ENCODE measurements at places on chromosomes 4 and X.

DNA sequence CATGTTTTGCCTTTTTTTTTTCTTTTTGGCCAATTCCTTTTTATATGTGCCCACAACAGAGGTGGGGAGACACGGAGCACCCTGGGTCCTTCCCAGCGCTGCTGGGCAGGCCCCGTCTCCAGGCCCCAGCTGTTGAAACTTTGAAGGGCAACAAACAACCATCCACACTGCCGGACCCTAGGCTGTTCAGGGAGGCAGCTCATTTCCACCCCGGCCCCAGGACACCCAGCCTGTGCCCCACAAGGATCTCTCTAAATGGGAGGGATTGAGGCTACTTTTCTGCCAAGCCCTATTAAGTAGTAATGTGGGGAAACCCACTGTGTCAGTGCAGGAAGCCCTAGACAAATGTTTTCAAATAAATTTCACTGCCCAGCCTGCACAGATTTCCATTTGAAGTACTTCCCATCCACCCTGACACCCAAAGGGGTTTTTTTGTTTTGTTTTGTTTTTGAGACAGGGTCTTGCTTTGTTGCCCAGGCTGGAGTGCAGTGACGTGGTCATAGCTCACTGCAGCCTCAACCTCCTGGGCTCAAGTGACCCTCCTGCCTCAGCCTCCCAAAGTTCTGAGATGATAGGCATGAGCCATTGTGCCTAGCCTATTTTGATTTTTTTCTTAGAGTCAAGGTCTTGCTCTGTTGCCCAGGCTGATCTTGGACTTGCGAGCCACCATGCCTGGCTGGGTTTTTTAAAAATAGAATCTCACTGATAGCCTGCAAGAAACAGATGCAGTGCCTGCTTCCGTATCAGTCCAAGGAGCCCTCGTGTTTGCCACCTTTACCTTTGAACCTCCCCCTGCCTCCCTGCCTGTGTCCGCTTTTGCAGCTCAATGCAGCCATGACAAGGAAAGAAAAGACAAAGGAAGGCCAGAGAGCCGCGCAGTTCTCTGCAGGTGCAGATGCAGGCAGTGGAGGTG lies 13.4 kb upstream of the CLCN4 start:
- DNase-seq, result no peak

DNA sequence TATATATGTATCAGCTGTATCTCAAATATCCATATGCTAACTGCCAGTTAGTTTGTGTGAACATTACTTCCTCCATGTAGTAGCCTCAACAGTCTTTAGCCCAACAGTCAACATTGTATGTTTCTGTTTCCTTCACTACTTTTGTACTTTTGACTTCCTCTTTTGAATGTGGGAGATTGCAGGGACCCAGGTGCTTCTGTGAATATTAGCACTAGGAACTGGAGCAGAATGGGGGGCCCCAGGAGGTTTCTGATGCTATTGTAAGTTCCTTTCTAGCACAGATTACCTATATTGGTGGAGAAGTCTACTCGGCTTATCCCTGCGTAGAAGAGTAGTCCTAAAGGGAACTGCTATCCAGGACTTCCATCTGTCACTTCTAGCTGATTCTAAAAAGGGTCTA lies 2.3 kb downstream of the PLAC8 start:
- peak; percentile 25 for DNase-seq

- DNase-seq, result no peak
These were observed 34.1 kb downstream of the FHDC1 start for GRCh38 chr4:152970102-152970820.

GRCh38 chrX:134461437-134461836 lies 1.5 kb downstream of the HPRT1 start:
- no peak for DNase-seq

DNA sequence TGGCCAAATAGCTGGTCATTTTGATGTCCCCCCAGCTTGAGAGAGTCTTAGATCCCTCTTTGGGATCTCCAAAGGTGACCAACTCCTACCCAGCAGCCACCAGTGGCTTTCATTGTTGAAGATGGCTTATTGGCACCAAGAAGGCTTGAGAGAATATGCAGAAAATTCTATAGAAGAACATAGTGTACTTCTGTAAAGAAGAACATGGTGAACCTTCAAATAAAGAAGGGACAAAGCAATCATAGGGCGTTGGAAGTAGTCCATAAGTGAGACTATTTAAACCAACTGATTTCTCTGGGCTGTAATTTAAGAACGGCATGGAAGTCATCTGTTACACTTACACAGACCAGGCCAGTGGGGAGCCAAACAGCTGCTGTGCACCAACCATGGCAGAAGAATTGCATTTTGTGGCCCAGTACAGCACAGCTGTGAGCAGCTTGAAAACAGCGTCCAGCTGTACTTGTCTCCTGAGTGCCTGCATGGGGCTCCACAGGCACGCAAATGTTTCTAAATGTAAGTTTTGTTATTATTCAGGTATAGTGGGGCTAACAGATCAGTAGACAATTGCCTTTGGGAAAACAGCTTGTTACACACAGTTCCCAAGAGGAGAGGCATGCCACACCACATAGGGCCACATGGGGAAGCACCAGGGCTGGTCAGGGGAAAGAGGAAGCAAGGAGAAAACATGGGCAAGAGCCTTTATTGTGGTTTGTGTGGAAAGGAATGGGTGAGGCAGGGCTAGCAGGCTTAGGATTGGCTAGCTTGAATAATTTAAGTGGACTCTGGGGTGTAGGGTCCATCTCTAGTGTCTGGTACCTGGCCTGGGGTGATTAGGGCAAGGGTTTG lies 125.0 kb downstream of the ARHGAP6 start:
- no peak for DNase-seq
